Activated naive CD8-positive, alpha-beta T cell treated with anti-CD3 and anti-CD28 coated beads for 36 hours (primary cell): ENCODE measurements at places on chromosomes 6 and 20. TPM values are rescaled to one million over a fixed set of nuclear protein-coding genes. Genes with fewer than 3 reads are reported as not detected.

DNA sequence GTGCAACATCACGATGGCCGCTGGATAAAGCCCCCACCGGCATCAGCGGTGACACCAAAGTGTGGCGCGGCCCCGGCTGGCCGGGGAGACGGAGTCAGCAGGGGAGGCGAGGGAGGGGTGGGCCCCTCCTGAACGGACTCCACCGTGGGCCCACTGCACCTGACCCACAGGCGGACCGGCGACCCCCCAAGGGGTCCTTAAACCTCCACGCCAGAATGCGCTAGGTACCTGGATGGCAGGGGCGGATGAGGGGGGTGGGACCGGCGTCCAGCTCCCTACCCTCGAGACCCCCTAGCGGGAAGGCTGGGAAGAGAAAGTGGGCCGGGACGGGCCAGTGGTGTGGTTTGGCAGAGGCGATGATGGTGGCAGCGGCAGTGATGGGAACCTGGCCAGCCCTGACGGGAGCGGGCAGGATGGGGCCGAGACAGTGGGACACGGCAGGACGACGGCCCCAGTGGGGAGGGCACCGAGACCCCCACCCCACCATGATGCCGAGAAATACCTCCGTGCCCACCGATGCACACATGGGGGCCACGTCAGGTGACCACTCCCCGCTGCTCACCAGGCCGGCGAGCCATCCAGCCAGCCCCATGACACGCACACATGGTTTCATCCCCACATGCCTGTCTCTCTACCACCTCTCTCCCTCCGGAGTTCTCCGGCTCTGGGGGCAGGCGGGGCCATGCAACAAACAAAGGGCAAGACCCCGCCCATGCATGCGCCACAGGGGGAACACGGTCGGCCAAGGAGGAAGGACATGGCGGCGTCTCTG lies 771.9 kb upstream of the DEFB115 start:
- peaks cover 16% of the 10 kb centered on the region for H3K27me3 ChIP-seq
- H3K4me1 ChIP-seq = no peaks in the 10 kb centered on the region
- no peak for DNase-seq
- H3K4me3 ChIP-seq = no peak overlapping the region
- H3K27ac ChIP-seq = no peak overlapping the region

DNA sequence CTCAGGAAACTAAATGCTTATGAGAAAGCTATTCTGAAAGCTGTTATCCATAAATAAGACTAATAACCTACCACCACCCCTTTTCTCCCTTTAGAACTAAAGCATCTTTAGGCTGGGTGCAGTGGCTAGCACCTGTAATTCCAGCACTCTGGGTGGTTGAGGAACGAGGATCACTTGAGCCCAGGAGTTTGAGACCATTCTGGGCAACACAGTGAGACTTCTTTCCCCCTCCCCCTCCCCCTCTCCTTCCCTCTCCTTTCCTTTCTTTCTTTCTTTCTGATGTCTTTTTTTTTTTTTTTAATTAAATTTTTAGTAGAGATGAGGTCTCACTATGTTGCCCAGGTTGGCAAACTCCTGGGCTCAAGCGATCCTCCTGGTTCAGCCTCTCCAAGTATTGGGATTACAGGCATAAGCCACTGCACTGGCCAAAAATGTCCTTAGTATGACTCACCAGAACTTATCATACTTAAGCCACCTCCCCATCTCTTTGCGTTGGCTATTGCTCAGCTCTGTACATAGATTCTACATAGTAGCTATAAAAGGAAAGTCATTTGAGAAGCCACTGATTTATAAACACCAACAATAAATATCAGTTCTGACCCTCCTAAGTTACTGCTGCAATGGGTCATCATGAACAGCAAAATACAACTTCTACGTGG lies 54.8 kb upstream of the SPDEF start:
- DNase-seq = no peak
- H3K36me3 ChIP-seq = no peaks in the 10 kb centered on the region
- H3K4me1 ChIP-seq = peaks cover 19% of the 10 kb centered on the region
- H3K4me3 ChIP-seq = no peak overlapping the region
- no peaks in the 10 kb centered on the region for H3K27me3 ChIP-seq

The RAD21L1 gene
- total RNA-seq = not detected

The CLVS2 gene
- not detected for total RNA-seq

The RGS17 gene
- total RNA-seq = not detected
